ENCODE measurements at places on chromosomes 3 and 15.

GRCh38 chr3:139897759-139898158, 37.2 kb upstream of the CLSTN2 start:
- DNase-seq: no peak

- no peak for DNase-seq
Measured at GRCh38 chr3:19226479-19226878, 78.2 kb downstream of the KCNH8 start.

DNA sequence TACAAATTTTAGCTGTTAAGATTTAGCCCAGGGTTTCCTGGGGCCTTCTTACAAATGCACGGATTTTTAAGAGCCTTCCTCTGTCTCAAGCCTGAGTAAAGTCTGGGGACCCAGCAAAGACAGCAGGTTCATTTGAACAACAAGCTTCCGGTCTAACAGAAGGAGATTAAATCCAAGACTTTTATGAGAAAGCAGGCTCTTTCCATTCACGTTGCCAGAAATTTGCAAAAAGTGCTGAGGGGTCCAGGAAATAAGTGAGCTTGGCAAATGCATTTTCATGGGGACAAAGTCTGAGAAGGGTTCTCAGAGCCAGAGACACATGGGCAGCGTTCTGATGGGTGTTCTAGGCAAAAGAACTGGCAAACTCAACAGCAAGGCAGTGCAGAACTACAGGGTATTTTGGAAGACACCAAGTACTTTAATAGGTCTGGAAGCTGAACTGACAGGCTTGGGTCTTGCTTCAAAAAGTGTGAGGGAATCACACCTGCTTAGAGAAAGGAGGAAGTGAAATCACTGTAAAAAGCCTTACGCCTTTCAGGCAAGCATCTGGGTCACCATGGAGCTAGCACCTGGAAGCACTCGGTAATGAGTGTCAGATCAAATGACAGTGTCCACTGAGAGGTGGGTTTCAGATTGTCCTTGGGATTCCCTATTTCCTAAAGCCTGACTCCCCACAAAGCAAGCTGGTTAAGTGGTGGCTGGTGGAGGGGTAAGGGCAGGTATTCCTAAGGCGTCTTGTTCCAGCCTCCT, 115.8 kb upstream of the ARHGEF3 start:
- DNase-seq: no peak

- no peak for DNase-seq
Measured at GRCh38 chr3:136882571-136882970, 20.6 kb downstream of the NCK1 start.

- no peak for DNase-seq
Measured at GRCh38 chr15:60843482-60843881, 364.5 kb upstream of the ICE2 start.

DNA sequence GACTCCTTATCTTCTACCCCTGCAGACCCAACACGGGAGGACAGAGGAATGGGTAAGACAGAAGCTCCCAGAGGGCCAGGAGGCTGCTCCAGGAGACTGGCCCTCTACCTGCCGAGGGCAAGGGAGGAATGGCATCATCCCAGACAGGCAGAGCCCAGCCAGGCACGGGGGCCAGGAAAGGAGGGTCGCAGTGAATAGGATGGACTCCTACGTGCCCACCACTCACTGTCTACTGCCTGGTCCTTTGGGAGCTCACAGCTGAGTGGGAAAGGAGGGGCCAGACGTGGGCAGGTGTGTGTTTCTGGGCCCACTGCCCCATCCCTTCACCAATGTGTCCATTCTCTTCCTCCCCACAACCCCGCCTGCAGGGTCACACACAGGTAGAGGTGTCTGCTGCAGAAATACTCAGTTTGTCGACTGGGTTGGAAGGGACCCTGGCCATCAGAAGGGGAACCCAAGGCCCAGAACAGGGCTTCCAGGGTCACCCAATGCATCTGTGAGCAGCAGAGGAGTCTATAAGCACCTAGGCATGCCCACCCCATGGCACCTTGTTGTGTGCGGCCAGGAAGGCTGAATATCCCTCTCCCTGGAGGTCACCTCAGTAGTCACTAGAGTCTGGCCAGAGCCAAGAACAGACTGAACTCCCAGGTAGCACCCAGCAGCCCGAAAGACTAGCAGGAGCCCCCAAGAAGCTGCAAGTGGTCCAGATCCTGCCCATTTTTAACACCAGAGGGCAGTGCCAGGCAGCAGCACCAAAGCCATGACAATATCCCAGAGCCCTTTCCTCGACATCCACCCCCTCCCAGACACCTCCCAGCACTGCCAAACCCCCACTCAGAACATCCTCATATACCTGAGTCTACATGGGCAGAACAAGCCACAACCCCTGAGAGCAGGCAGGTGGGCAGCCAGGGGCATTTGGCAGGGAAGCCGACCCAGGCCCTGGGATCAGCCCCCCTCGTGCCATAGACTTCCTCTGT, 24.0 kb downstream of the TKT start:
- DNase-seq: no peak

- no peak for DNase-seq
Measured at GRCh38 chr3:18789734-18790133, 358.6 kb upstream of the KCNH8 start.

DNA sequence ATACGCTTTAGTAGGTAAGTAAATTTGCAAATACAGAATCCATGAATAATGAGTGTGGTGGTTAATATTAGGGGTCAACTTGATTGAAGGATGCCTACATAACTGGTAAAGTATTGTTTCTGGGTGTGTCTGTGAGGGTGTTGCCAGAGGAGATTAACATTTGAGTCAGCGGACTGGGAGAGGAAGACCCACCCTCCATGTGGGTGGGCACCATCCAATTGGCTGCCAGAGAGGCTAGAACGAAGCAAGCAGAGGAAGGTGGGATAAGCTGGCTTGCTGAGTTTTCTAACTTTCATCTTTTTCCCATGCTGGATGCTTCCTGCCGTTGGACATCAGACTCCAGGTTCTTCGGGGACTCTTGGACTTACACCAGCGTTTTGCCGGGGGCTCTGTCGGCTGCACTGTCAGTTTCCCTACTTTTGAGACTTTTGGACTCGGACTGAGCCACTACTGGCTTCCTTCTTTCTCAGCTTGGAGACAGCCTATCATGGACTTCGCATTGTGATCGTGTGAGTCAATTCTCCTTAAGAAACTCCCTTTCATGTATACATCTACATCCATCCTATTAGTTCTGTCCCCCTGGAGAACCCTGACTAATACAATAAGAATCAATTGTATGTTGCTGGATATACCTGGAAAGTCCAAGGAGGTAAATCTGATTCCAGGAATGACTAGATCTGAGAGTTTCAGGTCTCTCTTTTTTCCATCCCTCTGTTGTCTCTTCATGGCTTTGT, 25.8 kb upstream of the NEDD4 start:
- no peak for DNase-seq

DNA sequence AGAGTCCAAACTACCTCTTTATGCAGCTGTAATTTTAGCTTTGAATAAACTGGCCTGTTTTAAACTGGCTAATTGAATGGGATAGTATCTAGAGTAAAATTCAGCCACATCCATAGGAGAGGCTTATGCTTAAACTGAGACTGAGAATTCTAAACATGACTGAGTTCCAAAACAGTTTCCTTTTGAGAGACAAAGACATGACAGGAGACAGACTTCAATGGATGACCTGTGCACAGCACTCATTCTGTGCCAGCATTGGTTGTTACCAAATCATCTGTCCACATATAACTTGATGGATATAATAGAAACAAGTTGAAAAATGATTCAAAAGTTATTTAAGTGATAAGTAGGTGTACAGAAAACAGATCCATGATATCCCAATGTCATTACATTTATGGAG, 20.9 kb downstream of the IL12A start:
- no peak for DNase-seq
